ENCODE measurements at places on chromosomes 3 and 15. TPM values are rescaled to one million over a fixed set of nuclear protein-coding genes. Genes with fewer than 3 reads are reported as not detected.

GOLGA6B gene
- not detected for total RNA-seq

MESP2 gene
- total RNA-seq = 0.78 TPM

SAMMSON gene
- not detected for total RNA-seq

ARRDC4 gene
- total RNA-seq = 15.1 TPM

FBXW12 gene
- not detected for total RNA-seq

FBXO45 gene
- 10.6 TPM for total RNA-seq
